Stimulated activated CD4-positive, alpha-beta T cell treated with anti-CD3 and anti-CD28 coated beads, TNF-alpha, amount 100 ng/mL, for 1 hour (primary cell): ENCODE measurements at places on chromosomes 12 and 14.

DNA sequence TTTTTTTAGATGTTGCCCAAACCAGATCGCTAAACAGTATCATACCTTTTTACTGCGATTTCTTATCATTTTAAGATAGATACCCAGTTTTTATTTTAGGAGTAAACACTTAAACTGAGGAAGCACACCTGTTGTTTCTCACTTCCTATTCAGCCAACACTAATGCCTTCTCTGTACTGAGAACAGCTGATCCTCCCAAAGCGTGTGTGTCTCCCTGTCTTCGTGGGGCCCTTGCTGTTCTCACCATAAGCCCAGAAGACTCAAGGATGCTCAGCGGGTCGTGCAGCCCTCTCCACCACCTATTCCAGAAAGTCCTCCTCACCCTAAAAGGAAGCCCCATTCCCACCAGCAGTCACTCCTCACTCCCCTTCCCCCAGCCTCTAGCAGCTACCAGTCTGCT is 14.8 kb downstream of the PPP2R5C start:
- no peak for DNase-seq

DNA sequence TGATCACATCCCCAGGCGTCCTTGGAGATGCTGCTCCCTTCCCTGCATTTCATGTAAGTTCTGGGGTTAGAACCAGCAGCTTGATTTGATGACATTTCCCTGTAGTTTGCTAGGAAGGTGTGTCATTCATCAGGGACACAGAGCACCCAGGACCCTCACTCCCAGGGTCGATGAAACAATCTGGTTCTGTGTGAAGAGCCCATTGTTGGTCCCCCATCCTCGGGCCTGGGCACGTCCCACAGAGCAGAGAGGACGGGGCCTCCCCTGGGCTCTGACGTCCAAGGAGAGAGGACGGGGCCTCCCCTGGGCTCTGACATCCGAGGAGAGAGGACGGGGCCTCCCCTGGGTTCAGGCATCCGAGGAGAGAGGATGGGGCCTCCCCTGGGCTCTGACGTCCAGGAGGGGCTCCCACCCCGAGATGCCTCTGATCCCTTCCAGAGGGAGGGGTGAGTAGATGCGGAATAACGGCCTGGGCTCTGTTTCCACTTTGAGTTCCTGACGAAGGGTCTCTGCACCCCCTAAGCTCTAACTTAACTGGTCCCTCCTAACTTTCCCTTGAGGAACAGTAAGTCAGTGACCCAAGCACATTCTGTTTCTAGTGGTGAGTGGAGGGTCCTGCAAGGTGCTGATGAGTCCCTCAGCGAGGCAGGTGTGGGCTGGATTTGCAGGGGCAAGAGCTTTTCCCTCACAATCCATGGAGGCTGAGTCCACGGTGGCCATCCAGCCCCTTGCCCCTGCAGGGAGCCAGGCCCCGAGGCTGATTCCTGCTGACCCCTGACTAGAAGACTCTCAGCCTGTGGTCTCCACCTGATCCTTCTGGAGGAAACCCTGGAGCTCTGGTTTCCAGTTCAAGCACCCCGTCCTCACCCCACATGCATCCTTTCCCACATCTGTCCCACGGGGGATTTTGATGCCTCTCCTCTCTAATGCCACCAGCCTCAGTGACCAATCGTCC is 35.5 kb upstream of the SFSWAP start:
- no peak for DNase-seq

- DNase-seq, result no peak
Observed at GRCh38 chr14:23675337-23675736, 39.2 kb downstream of the DHRS2 start.

DNA sequence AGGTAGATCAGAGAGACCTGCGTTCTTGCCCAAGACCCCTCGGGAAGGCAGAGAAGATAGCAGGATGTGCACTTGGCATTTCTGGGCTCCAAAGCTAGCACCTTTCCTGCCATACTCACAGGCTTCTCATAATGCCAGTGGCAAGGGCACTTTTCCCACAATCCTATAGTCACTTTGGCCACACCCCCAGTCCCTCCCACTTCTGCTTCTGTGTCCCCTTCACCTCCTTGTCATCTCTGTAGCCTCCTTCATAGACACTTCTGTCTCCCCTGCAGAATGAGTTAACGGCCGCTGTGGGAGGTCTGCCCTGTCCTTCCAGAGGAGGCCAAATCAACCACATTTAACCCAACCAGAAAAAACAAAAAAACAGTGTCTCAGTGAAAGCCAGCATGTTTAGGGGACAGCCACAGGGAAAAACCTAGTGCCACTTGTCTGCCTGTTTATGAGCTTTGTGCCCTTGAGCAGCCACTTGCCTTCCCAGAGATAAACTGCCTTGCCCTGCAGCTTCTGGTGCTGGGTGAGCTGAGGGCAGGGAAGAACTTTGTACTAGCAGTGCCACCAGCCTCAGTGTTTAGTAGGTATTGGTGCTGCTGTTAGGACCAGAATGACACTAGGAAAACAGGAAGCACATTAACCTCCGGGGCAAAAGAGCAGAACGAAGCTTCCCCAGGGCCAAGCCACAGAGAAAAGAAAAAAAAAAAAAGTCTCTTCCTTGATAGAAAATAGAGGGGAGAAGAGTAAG is 193.0 kb upstream of the PWP1 start:
- DNase-seq, result no peak

GRCh38 chr12:14772946-14773345 is 30.3 kb downstream of the WBP11 start:
- no peak for DNase-seq

- no peak for DNase-seq
Observed at GRCh38 chr12:54397157-54397556, 12.6 kb upstream of the ZNF385A start.

- DNase-seq, result no peak
Observed at GRCh38 chr14:52730709-52731111, 744 bp downstream of the STYX start.

DNA sequence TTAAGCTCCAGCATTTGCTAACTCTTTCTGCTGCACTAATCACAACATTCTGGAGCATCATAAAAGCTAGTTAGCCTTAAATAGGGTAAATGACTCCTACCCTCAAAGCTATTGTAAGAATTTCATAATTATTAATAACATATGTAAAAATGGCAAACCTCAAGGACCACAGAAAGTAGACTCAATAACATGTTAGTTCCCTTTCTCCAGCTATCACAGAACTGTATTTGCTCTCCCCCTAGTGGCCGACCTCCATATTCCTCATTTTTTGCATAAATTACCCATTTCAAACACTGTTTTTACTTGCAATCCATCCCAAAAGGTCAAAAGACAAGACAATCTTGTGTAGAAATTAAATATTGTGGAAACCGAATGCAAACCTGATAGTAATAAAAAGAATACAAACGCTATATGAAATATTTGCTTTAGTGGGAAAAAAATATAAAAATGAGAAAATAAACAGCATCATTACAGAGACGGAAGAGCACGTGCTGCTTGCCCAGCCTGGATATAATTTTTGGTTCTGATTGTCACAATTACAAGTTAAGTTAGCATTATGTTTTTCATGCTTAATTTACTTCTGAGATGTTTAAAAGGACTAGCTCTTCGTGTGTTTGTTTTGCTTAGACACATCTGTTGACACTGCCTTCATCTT is 97.9 kb downstream of the RERGL start:
- no peak for DNase-seq

DNA sequence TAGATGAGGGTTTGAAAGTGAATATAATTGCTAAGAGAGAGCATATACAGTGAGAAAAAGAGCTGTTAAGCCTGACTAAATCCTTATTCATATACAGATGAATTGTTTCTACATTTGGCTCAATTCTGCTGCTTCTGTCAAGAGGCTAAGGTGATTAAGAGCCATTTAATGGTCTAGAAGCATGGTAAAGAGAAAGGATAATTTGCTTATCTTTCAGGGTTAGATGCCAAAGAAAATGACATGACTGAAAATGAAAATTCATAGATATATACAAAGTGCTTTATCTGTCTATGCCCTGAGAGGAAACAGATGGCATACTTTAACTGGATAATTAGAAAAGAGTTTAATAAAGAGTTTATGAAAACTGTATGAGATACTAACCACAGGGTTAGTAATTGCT is 834.9 kb downstream of the SLC6A15 start:
- no peak for DNase-seq

DNA sequence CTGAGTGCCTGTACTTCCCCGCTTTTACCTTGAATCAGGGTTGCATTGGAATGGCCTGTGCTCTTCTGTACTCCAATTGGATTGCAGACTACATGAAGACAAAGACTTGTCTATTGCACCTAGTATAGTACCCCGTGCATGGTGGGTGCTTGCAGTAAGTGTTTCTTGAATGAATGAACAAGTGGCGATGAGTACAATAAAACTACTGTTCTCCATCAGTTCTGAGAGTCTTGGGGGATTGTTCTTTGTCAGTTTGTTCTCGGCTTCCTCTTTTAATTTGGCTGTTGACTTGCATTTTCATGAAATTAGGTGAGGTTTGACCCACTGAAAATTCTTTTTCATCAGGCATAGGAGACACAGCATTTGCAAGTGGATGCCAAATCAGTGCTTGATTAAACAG is 34.1 kb downstream of the ERH start:
- no peak for DNase-seq

GRCh38 chr12:115683240-115683780 is 594.2 kb downstream of the MED13L start:
- no peak for DNase-seq

- no peak for DNase-seq
Observed at GRCh38 chr14:95173518-95173917, 16.2 kb upstream of the DICER1 start.

DNA sequence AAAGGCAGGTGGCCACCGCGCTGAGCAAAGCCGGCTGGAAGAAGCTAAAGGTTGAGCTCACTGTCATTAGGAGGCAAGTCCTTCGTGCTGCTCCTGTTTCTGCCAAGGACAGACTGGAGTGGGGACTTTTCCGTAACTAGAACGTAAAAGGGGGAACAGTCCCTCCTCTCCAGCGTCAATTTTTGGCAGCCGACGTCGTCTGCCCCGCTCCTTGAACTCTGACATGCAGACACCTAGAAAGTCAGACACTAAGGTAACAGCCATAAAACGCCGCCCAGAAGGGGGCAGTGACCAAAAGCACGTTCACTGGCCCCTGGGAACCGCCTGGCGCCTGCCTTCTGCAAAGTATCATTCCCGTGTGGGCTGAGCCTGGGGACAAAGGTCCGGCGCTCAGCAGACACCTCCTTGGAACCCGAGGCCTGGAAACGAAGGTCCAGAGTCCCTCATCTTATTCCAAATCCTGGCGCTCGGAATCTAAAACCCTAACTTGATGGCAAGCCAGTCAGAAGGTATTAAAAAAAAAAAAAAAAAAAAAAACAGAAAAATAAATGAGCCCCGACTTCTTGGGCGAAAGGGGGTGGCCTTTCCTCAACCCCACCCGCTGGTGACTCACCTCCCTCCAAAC is 1.1 kb upstream of the LRP1 start:
- peak; percentile 16 for DNase-seq

DNA sequence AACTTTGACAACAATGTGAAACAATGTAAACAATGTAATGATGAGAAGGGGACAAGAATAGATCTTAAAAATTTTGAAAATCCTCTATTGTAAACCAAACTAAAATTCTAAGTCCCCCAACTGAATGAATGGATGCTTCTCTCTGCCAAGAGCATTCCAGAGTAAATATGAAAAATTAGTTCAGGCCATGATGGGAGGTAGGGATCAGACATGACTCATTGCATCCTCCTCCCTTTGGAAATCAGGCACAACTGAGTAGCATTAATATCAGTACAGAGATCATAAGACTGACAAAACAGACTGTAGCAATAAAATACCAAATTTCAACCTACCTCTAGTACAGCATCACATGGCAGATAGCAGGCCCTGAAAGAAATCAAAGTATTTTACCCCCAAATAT is 559.9 kb downstream of the C12orf50 start:
- DNase-seq, result no peak

DNA sequence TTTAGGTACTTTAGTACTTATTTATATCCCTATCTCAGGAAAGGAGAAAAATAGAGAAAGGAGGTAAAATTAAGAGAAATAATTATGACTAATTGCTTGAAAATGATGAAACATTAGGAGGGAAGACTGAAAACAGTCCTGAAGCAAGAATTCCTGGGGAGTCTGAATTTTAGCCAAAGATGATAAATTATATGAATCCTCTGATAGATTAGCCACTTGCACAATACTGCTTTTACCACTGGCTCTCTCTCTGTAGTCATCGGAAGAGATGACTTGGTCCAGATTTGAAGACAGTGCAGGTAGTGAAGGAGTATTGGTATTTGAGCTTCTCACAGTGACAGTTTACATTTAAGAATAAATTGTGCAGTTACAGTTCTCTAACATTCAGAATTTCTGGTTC is 83.8 kb upstream of the CLEC14A start:
- no peak for DNase-seq

GRCh38 chr12:124632519-124632984 is 65.1 kb upstream of the NCOR2 start:
- no peak for DNase-seq

GRCh38 chr14:71498212-71498611 is 434.0 kb upstream of the RGS6 start:
- DNase-seq, result no peak

GRCh38 chr12:83864054-83864453 is 1048.5 kb downstream of the SLC6A15 start:
- DNase-seq, result no peak

- DNase-seq, result no peak
Observed at GRCh38 chr14:74395094-74395493, 30.9 kb downstream of the SYNDIG1L start.

GRCh38 chr14:32009976-32010581 is 67.0 kb upstream of the ARHGAP5 start:
- DNase-seq, result no peak

DNA sequence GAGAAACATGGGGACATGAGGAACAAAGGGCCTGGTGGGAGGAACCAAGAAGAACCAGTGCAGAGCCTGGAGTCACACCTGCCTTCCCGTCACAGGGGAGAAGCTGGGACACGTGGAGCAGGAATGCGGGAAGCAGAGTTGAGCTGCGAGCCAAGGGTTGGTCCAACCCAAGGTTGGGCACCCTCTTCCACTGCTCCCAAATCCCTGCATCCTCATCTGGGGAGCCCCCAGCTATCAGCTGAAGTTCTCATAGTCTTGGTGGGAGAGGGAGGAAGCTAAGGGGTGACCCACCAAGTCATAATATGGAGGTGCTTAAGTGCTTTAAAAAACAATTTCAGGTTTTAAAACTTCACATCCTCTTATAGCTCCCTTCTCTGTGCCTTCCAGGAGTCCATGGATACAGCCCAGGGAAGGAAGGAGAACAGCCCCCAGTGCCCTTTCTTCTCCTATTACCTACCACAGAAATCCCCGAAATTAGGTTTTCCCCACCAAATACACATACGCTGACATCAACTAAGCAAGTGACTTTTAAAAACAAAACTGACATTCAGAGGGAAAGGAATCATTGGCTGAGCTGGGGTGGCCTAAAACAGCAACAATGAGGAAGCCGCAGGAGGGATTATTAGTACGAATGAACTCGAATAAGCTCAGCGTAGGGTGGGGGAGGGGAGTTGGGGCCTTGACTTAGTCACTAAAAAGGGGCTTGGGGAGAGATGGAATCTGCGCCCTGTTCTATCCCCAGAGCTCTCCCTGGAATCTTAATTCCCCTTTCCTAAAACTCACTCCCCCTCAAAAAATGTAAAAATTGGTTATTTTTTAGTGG is 4.5 kb downstream of the MYL6 start:
- no peak for DNase-seq
